Small intestine (tissue), 16 donors: ENCODE measurements at places on chromosomes 12 and 14.

- no peak overlapping the region for H3K27ac ChIP-seq
- peaks cover 40% of the 10 kb centered on the region for H3K27me3 ChIP-seq
- H3K36me3 ChIP-seq = no peaks in the 10 kb centered on the region
- H3K4me3 ChIP-seq = no peak overlapping the region
- H3K4me1 ChIP-seq = peaks cover 3% of the 10 kb centered on the region
Measured at GRCh38 chr12:52789637-52790426, 6.1 kb downstream of the KRT3 start.

DNA sequence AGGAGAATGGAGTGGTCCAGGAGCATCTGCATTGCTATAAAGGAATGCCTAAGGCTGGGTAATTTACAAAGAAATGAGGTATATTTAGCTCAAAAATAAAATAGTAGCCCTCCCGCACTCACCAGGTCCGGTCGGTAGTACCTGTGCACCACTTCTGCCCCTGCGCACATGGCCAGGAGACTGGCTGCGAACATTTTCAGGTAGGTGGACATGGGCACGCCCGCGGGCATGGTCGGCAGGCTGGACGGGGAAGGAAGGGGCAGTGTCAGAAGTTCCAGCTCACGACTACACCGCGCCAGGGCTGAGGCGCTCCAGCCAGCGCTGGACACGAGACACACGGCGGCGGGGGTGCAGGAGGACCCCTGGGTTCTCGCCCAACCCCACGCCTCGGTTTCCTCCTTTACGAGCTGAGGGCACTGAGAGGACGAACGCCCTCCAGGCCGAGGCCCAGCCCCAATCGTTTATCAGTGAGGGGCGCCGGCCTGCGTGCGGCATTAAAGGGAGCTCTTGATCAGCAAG, 9.1 kb upstream of the TDG start:
- no peak for DNase-seq
- H3K27me3 ChIP-seq = no peaks in the 10 kb centered on the region
- peak overlapping the region; percentile 64 for H3K4me3 ChIP-seq
- H3K27ac ChIP-seq = peak overlapping the region; percentile 86
- H3K4me1 ChIP-seq = peaks cover 2% of the 10 kb centered on the region

- no peak overlapping the region for H3K4me3 ChIP-seq
- no peak overlapping the region for H3K27ac ChIP-seq
- no peaks in the 10 kb centered on the region for H3K4me1 ChIP-seq
- no peaks in the 10 kb centered on the region for H3K27me3 ChIP-seq
- no peaks in the 10 kb centered on the region for H3K36me3 ChIP-seq
Measured at GRCh38 chr12:58509116-58509885, 411.0 kb downstream of the LRIG3 start.

- H3K4me3 ChIP-seq = no peak overlapping the region
- no peak overlapping the region for H3K27ac ChIP-seq
- DNase-seq = peak; percentile 51
- no peaks in the 10 kb centered on the region for H3K27me3 ChIP-seq
Measured at GRCh38 chr12:27424631-27425230, 21.8 kb upstream of the SMCO2 start.

- H3K27ac ChIP-seq = no peak overlapping the region
- no peak overlapping the region for H3K4me3 ChIP-seq
- H3K27me3 ChIP-seq = no peaks in the 10 kb centered on the region
- no peaks in the 10 kb centered on the region for H3K36me3 ChIP-seq
- H3K4me1 ChIP-seq = no peaks in the 10 kb centered on the region
- no peak for DNase-seq
Measured at GRCh38 chr12:107925125-107925524, 150.6 kb downstream of the ASCL4 start.

GRCh38 chr12:26853303-26854030, 20.5 kb upstream of the ITPR2 start:
- H3K27ac ChIP-seq = no peak overlapping the region
- no peaks in the 10 kb centered on the region for H3K36me3 ChIP-seq
- peak; percentile 69 for DNase-seq
- H3K4me1 ChIP-seq = peaks cover 7% of the 10 kb centered on the region

DNA sequence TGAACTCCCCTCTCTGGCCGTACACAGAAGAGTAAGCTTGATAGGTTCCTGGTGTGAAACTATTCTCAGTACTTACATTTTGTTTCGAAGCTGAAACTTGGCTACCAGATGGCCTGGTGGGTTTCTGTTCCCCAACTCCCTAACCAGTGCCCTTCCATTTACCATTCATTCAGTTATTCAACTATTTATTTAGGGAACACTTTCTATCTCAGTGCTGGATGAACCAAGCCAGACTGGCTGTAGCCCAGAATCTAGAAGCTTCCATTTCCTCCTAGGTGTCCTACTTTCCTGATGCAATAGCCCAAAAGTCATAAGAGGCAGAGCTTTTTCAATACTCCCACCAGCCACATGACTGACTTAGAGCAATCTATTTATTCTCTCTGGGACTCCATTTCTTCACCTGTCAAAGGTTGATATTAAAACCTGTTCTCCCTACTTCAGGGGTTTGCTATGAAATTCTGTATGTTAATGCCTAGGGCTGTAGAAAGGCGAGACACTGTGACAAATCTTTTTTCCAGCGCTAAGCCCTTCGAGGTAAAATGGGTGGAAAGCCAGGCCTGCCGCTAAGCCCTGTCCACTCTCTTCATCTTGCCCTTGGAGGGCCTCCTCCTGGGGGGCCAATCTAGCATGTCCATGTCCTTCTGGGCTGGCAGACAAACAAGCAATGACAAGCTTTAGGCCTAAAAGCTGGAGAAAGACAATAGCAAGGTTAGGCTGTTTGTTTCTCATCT, 8.1 kb upstream of the IRF2BPL start:
- peak overlapping the region; percentile 84 for H3K27ac ChIP-seq
- H3K27me3 ChIP-seq = no peaks in the 10 kb centered on the region
- H3K4me1 ChIP-seq = peaks cover 26% of the 10 kb centered on the region
- H3K4me3 ChIP-seq = no peak overlapping the region
- no peak for DNase-seq

GRCh38 chr12:104775731-104776231, 182.3 kb downstream of the SLC41A2 start:
- H3K27ac ChIP-seq = no peak overlapping the region
- no peak overlapping the region for H3K4me3 ChIP-seq
- no peaks in the 10 kb centered on the region for H3K4me1 ChIP-seq
- H3K27me3 ChIP-seq = no peaks in the 10 kb centered on the region
- DNase-seq = no peak

DNA sequence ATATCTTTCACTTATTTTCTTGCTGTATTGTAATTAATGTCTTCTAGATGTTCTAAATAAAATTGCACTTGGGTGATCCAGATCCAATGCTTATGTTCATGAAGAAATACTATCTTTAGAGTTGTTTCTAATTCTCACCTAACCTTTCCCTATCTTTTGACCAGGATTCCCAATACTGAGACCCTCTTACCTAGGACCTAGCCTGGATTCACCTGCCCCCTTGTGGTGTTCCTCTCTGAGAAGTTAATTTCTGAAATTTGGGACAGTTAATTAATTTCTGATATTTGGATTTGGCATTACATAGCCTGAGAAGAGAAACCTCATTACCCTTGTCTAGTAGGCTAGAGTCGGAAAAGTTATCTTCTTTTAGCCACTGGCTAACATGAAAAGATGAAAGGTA, 29.5 kb downstream of the FOXA1 start:
- H3K36me3 ChIP-seq = no peaks in the 10 kb centered on the region
- no peak for DNase-seq
- no peak overlapping the region for H3K27ac ChIP-seq
- H3K27me3 ChIP-seq = no peaks in the 10 kb centered on the region
- H3K4me1 ChIP-seq = no peaks in the 10 kb centered on the region

GRCh38 chr14:49907186-49907585, 14.3 kb downstream of the ARF6 start:
- no peaks in the 10 kb centered on the region for H3K36me3 ChIP-seq
- no peak overlapping the region for H3K27ac ChIP-seq
- DNase-seq = no peak

DNA sequence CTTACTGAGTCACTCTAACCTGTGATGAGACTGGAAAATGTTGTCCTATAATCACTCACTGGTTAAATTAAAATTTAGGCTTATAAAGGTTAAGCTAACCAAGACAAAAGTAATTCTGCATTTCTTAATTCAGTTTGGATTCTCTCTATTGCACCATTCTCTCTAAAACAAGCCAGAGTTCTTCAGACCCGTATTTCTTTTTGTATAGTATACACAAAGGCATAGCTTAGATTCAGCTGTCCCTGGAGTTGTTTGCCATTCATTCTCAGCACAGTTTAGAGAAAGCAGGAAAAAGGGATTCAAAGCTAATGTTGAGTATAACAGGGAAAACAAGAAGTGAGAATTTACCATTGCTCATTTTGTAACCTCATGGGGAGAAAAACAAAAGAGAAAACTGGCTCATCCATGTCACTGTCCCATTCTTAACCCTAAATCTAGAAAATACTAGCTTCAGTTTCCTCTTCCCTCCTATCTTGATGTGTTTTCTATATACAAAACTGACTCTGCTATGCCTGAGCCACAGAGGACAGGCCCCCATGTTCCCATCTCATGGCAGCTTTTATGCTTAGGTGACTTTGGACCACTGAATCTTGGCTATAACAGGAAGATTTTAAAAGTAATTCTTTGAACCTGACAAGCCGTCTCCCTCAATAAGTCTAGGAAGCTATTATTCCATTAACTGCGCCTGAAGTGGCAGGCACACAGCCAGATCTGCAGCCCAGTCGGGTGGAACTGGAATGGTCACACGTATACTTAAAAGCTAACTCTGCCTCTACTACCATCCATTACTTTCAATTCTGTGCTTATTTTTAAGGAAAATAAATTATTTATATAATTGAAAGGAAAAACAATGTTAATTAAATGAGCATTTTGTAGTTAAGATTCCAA, 7.0 kb downstream of the AREL1 start:
- H3K27me3 ChIP-seq = no peaks in the 10 kb centered on the region
- H3K36me3 ChIP-seq = no peaks in the 10 kb centered on the region
- H3K27ac ChIP-seq = no peak overlapping the region
- no peaks in the 10 kb centered on the region for H3K4me1 ChIP-seq
- DNase-seq = no peak

DNA sequence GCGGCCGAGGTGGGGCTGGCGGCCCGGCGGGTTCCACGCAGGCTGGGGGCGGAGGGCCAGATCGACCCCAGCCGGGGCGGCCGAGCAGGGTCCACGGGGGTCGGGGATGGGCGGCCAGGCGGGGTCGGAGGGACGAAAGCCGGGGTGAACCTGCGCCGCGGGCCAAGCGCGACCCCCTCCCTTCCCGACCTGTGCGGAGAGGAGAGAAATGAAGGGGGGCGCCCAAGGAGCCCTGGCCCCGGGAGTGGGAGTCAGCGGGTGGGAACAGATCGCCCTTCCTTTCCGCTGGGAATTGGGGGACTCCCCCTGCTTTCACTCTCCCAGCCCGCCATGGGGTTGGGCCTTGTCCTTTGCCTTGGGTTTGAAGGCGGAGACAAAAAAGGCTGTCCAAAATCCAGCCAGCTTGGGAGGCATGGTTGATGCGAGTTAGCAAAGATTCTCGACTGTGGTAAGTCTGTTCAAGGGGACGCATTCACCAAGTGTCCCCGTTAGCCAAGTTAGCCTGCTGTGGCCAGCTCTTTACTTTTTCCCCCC, 559 bp upstream of the CKAP4 start:
- H3K36me3 ChIP-seq = no peaks in the 10 kb centered on the region
- DNase-seq = peak; percentile 61
- H3K27me3 ChIP-seq = no peaks in the 10 kb centered on the region
- H3K4me3 ChIP-seq = peak overlapping the region; percentile 67
- peak overlapping the region; percentile 83 for H3K27ac ChIP-seq
- H3K4me1 ChIP-seq = peaks cover 8% of the 10 kb centered on the region

DNA sequence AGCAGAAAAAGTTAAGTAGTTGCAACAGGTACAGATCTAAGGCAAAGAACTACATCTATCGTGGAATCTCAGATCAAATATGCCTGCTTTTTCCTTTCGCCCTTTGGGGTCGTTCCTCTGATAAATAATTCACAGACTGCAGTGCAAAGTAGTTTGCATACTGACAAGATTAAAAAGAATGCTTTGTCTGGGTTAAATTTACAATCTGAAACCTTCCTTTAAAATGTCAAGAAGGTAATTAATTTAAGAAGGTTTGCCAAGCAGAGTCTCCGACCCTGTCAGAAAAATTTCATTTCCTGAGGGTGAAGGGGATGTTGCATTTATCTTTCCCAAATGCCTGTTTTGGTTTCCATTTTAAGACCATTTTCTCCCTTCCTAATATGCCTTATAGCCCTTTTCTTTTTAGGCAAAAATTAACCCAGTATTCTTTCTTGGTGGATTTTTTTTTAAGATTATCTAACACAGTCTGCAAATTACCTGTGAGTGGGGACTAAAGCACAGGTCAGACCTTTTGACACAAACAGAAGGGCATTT, 406.9 kb downstream of the LRIG3 start:
- H3K27ac ChIP-seq = no peak overlapping the region
- H3K27me3 ChIP-seq = no peaks in the 10 kb centered on the region
- H3K4me1 ChIP-seq = no peaks in the 10 kb centered on the region
- no peak overlapping the region for H3K4me3 ChIP-seq
- DNase-seq = no peak

DNA sequence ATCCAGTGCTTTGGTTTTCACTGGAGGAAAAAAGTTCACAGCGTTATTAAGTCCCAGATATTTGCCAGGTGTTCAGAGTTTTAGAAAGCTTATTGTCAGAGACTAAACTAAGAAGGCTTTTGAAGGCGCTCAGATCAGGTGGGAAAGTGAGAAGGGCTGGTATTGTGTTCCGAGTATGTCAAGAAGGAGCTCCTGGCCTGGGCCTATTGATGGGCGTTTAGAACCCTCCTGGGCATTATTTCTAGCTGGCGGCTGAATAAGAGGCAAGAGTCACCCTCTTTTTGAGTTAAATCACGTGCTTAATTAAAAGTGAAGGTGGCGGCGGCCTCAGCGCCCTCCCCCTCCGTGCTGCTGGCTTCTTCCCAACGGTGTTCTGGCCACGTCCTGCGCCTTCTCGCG, 20.9 kb upstream of the GNS start:
- H3K36me3 ChIP-seq = no peaks in the 10 kb centered on the region
- H3K27ac ChIP-seq = peak overlapping the region; percentile 92
- H3K4me1 ChIP-seq = peaks cover 15% of the 10 kb centered on the region
- peak overlapping the region; percentile 64 for H3K4me3 ChIP-seq
- no peak for DNase-seq
- H3K27me3 ChIP-seq = peaks cover 3% of the 10 kb centered on the region

GRCh38 chr12:116765271-116765670, 27.2 kb downstream of the RNFT2 start:
- H3K4me3 ChIP-seq = no peak overlapping the region
- H3K4me1 ChIP-seq = no peaks in the 10 kb centered on the region
- no peak overlapping the region for H3K27ac ChIP-seq
- no peaks in the 10 kb centered on the region for H3K36me3 ChIP-seq
- no peaks in the 10 kb centered on the region for H3K27me3 ChIP-seq

DNA sequence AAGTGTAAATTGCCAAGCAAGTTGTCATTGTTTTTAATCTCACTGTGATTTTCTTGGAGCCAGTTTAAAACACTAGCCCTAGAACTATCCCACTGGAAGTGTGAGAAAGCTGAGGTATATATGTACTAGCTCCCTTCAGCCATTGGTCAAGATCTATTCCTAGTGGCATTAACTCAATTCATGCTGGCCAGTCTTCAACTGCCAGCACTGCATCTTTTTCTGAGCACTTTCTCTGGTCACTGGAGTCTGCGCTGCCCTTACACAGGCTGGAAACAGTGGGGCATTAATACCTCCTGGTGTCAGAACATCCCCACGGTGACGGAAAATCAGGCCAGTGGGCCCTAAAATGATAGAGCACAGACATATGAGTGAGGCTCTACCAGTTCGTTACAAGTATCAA, 4.0 kb upstream of the NOVA1 start:
- H3K4me3 ChIP-seq = no peak overlapping the region
- H3K36me3 ChIP-seq = no peaks in the 10 kb centered on the region
- H3K27me3 ChIP-seq = peaks cover 4% of the 10 kb centered on the region
- H3K27ac ChIP-seq = no peak overlapping the region
- DNase-seq = no peak
- H3K4me1 ChIP-seq = no peaks in the 10 kb centered on the region

GRCh38 chr12:72605975-72606374, 333.8 kb downstream of the TRHDE start:
- H3K4me3 ChIP-seq = no peak overlapping the region
- H3K4me1 ChIP-seq = no peaks in the 10 kb centered on the region
- H3K27ac ChIP-seq = no peak overlapping the region
- DNase-seq = no peak
- no peaks in the 10 kb centered on the region for H3K27me3 ChIP-seq
